ENCODE measurements at places on chromosomes 2 and 18.
A peak's percentile ranks its signal among the peaks of the same experiment; 100 is the strongest.

DNA sequence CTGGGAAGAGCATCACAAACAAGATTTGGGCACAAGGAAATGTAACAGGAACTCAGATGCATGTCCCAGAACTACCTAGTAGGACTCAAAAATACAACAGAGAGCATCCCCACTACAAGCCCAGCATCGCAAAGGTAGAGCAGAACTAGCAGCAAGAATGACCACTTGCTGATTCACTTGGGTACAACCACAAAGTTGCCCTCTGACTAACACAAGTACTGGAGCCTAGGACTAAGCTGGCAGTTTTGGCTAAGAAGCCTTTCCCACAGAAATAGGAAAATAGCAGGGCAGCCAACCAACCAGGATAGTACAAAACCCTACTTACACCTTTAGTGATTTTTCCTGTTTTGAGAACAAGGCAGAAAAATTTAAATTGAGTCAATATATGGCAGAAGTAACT is 193.8 kb downstream of the PAX3 start:
- no peak for DNase-seq

DNA sequence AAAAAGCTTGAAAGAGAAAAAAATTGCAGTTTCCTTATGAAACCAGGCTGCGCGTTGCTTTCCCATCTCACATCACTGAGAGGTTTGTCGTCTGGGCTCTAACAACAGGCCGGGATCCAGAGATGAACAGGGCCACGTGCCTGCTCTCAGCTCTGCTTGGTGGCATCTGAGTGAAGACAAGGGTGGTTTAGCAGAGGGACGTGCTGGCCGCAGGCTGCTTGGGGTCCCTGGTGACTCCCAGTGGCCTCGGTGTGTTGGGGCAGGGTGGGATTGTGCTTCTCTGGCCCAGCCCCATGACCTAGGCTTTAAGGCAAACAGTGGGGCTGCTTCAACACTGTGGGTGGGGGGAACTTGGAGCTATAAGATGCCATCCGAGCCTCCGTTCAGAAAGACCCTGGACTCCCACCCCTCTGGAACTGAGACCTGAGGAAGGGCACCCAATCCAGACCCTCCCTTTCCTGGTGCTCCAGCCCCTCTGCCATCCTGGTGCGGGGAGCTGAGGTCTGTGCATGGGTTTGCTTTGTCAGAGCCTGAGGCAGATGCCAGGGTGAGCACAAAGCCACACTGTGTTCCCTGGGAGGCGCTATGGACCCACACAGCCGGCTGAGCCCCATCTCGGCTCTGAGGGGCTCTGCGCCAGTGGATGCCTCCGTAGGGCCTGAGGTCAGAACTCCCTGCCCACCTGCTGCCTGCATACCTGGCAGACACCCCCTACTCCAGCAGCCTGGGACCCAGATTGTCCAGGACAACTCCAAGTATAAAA is 18.4 kb upstream of the HPCAL1 start:
- DNase-seq = no peak

DNA sequence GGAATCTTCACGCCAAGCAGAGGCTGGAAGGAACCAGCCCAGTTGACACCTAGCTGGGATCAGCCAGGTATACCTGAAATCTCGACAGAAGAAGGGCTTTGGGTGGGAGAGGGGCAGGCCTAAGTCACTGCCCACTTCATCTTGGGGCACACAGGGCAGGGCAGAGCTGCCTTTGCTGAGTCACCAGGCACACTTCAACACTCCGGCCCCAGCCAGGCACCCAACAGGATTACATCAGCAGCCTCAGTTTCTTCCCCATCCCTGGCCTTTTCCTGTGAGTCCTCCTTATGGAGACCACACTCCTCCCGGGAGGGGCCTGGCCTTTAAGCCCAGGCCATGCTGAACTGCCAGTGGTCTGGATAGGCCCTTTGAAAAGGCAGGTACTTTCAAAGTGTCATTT is 201.7 kb upstream of the HS6ST1 start:
- DNase-seq = no peak

DNA sequence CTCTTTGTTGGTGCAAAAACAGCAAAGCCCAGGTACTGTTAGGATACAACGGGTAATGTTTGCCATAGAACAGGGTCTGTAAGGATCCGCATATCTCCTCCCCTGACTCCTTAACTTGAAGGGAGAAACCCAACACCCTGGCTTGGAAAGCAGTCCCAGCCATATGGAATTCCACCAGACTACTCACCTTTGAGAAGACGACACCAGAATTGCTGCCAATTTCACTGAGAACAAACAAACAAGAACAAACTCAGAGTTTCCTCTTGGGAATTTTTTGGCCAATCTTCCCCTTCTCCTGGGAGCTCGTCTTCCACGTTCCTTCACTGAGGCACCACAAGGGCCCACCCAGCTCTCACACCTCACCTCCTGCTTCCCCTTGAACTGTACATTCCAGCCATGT is 29.2 kb downstream of the CAPN14 start:
- DNase-seq = no peak

DNA sequence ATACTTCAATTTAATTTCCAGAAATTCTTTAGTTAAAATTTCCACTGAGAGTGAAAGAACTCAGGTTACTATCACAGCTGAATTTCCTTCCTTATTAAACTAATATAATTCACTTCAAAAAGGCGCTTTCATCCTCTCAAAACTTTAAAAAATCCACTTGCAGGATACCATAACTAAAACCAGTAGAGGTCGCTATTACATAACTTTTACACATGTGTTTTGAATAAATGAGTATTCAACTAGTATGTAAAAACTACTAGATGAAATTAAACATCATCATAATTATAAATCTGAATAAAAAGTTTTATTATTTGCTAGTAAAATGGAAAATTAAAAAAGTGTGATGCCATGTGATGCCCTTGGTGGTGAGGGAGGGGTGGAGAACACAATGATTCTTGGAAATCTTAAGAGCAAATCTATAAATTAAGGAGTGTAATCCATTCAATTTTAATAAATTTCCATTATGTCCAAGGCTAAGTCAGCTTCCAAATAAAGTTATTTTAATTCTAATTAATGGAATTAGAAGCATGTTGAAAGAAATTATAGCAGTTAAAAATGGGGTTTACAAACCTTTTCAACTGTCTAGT is 61.4 kb downstream of the SOS1 start:
- peak; percentile 90 for DNase-seq

GRCh38 chr2:75808793-75809535 is 98.2 kb upstream of the GCFC2 start:
- DNase-seq = no peak

DNA sequence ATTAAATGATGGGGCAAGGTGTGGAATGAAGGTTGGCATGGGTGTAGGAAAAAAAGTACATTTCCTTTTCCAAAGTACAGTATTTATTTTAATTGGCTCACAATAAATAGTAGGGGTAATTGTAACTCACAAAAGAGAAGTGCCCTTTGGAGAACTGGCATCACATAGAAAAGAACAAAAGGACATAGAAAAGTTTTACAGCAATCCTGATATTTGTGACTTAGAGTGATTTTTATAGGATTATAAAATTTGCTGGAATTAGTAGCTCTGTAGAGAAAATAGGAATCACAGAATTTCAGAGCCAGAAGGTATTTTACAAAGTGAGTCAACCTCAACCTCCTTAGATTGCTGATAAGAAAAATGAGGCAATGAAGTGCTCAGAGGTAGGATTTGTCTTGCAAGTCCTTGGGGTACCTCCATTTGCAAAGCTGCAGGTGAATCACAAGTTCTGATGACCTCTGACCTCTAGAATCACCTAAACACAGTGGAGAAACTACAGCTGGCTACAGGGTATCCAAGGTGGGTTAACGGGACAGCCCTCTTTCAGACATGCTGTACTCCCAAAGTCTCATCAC is 133.6 kb downstream of the SOCS6 start:
- DNase-seq = no peak

- no peak for DNase-seq
Measured at GRCh38 chr2:52632543-52632942, 1135.1 kb upstream of the CHAC2 start.

GRCh38 chr2:82731824-82732223 is 1727.3 kb downstream of the SUCLG1 start:
- no peak for DNase-seq

DNA sequence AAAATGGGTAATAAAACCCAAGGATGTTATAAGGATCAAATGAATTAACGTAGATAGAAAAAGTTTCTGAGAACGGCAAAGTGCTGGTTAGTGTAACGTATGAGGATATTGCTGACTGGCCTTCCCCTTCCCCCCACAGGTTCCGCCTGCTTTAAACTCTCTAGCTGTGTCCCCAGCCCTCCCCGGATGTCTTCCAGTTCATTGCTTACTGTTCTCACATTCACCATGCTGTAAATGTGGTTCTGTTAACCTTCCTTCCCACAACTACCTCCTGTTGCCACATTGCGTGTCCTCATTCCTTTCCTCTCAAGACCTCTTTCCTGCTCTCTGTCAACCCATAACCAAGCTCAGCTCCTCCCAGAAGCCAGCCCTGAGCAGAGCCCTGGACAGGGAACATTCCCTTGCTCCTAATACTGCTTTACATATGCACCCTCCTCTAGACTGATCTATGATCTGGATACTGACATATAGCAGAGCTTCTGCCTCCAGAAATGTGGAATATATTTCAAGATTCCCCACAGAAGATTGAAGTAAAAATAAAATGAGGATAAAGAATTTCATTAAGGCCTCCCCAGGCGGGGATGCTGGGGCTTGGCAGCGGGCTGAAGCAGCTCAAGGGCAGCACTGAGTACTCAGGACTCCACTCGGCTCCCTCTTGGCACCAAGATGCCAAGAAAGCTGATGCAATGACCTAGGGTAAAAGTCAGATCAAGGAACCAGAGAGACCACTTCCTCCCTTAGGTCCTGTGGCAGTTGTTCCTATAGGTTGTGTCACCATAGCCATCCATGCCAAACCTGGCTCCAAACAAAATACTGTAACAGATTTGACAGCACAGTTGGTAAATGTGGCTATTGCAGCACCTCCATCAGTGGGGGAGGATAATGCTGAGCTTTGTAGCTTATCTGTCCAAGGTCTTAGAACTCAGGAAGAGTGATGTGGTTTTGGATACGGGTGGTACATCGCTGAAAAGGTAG is 136.4 kb upstream of the PIK3C3 start:
- no peak for DNase-seq

DNA sequence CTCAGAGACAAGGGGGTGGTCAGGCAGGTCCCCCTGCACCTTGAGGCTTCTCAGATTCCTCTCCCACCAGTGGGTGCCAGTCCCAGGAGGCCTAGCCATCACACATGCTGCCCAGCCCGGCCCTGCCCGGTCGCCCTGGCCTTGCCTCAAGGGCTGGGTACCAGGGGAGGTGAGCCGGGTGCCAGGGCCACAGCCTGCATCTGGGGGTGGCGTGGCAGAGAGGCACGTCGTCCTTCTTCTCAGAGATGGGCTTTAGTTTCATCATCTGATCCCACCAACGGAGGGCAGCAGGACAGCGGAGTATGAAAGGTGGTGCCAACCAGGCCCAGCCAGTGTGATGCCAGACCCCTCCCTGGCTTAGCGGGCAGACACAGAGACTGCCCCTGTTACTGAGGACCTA is 161.7 kb downstream of the TFCP2L1 start:
- DNase-seq = no peak

- DNase-seq = peak; percentile 30
Measured at GRCh38 chr2:230144355-230144754, 75.4 kb downstream of the SP110 start.

DNA sequence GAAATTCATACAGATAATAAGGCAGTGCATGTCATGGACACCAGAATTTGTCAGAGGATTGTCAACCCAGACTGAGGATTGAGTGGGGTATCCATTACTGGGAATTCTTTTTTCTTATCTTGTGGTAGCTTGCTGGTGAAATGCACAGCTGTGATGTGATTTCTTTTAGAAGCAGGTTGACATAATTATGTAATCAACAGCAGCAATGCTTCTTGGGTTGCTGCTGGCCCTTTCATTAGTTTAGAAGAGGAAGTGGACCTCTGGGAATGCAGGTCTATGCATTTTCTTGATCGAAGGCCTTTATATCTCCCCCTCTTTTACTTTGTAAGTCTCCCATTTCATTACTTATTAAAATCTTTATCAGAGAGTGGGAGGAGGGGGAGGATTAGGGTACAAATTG is 319.9 kb downstream of the AGPS start:
- DNase-seq = peak; percentile 19

DNA sequence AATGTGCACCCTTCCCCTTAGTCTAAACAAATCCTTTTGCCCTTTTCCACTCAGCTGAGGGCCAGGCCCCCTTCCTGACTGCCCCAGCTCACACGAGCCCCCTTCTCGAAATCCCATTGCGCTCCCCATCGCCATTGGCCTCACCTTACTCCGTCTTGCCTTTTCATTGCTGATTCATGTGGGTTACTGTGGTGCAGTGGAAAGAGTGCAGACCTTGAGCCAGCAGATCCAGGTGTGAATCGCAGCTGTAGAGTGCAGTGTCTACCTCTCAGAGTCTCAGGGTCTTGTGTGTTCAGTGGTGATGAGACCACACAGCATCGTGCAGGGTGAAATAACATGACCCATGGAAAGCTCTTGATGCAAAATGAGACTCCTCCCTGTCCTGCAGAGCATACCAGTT is 132.4 kb upstream of the APCDD1 start:
- DNase-seq = no peak

- DNase-seq = no peak
Measured at GRCh38 chr18:34942276-34942675, 98.9 kb upstream of the MAPRE2 start.

All from hematopoietic multipotent progenitor cell treated with erythropoietin and hydrocortisone succinate and interleukin-3 and kit ligand, for 6 days (in vitro differentiated cells).